ENCODE measurements at places on chromosomes 3 and 15.

- DNase-seq, result peak; percentile 37
Measured at GRCh38 chr15:98873441-98874218, 134.0 kb downstream of the PGPEP1L start.

GRCh38 chr3:134675726-134676256 is 25.0 kb upstream of the KY start:
- no peak for DNase-seq

- DNase-seq, result no peak
Measured at GRCh38 chr15:58517682-58518525, 86.1 kb downstream of the LIPC start.

DNA sequence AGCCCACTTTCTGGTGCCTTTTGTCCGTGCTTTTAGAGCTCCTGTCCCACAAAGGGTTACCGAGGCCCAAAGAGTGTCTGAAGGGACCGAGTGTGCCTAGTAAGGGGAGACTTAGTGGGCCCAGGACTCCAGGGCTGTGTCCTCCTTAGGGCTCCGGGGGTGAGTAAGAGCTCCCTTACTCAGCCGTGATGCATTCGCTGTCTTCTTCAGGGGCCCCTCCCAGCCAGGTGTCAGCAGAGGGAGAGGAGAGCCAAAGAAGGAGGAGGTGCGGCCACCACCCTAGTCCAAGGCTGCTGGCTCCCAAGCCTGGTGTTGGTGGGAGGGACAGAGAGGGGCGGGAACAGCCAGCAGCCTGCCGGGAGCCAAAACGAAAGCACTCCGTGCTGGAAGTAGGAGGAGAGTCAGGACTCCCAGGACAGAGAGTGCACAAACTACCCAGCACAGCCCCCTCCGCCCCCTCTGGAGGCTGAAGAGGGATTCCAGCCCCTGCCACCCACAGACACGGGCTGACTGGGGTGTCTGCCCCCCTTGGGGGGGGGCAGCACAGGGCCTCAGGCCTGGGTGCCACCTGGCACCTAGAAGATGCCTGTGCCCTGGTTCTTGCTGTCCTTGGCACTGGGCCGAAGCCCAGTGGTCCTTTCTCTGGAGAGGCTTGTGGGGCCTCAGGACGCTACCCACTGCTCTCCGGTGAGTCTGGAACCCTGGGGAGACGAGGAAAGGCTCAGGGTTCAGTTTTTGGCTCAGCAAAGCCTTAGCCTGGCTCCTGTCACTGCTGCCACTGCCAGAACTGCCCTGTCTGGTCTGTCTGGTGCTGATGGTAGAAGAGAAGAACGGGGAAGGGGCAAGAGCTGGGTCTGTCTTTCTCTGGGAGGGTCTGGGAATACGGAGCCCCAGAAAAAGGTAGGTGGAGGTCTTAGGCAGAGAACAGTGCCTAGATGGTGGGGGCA is at the start of gene IL17RC:
IL17RC (plus strand) TSS at position 365 of the 947 bp plus-strand sequence; CDS start at position 583, 218 bp downstream.
- DNase-seq, result peak; percentile 76

- DNase-seq, result no peak
Measured at GRCh38 chr15:100101426-100102089, 240.2 kb downstream of the ADAMTS17 start.

GRCh38 chr15:57251941-57252340 is 124.4 kb upstream of the CGNL1 start:
- DNase-seq, result no peak

DNA sequence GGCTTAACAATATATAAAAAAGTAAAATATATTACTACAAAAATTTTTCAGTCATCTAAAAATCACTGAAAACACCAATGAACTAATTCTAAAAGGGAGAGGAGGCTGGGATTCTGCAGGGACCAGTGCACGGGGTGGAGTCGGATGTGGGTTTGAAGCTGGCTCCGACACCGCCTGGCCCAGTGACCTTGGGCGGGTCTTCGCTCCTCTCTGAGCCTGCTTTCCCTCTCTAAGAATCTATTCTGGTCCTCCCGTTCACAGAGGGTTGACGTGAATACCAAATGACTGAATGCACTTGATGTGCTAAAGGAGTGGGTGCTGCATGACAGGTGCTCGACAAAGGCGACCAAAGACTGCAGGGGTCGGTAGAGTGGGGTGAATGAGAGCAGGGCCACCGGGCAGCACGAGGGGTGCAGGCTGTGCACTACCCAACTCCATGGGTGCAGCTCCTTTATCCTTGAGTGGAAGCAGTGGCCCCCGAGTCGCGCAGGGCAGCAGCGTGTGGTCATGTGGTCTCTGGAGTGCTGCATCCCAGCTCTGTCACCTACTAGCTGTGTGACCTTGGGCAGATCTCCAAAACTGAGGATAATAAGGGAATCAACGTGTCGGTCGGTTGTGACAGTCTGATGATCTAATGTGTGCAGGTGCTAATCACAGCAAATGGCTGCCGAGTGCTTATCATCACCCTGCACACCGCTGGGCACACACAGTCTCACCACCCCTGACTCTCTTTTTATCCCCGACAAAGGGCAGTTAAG is 8.6 kb upstream of the IQSEC1 start:
- DNase-seq, result no peak

- DNase-seq, result no peak
Measured at GRCh38 chr15:68228143-68228970, 1.2 kb downstream of the CLN6 start.

DNA sequence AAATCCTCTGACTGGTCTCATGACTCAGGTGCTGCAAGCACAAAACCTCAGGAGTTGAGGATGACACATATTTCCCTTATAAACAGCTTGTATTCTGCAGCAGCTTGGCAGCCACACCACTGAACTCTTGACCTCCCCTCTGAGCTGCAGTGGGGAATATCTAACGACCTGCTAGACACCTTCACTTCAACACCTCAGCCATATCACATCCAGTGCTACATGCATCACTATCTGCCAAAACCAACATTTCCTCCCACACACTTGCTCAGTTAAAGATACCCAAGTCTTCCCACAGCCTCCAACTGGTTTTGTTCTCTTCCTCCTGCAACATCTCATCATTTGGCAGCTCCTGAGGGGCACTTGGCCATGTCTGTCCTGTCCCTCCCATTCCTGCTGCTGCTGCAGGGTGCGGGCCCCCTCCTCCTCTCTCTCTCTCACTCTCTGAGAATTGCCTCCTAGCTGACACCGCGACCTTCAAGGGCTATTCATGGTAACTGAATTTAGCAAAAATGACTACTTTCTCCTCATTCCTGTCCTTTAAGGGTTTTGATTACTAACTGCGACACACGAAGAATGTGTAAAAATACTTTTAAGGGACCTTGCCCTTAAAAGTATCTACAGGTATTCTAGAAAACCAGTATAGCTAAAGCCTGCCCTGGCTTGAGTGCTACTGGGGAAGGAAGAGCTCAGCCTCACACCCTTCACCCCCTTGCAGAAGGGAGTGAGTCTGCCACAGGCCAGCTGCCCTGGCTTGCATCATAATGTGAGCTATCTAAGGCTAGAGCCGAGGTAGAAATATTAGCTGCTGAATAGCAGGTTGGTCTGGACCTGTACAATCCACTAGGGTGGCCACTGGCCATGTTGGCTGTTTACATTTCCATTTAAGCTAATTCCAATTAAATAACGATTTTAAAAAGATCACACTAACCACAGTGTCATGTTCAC is 5.0 kb upstream of the CCR9 start:
- DNase-seq, result no peak

- no peak for DNase-seq
Measured at GRCh38 chr3:181956122-181956521, 244.4 kb downstream of the SOX2 start.
